ENCODE measurements at places on chromosomes 12 and 14.

GRCh38 chr12:87939182-87939581 lies 90.0 kb downstream of the C12orf50 start:
- no peak for DNase-seq

DNA sequence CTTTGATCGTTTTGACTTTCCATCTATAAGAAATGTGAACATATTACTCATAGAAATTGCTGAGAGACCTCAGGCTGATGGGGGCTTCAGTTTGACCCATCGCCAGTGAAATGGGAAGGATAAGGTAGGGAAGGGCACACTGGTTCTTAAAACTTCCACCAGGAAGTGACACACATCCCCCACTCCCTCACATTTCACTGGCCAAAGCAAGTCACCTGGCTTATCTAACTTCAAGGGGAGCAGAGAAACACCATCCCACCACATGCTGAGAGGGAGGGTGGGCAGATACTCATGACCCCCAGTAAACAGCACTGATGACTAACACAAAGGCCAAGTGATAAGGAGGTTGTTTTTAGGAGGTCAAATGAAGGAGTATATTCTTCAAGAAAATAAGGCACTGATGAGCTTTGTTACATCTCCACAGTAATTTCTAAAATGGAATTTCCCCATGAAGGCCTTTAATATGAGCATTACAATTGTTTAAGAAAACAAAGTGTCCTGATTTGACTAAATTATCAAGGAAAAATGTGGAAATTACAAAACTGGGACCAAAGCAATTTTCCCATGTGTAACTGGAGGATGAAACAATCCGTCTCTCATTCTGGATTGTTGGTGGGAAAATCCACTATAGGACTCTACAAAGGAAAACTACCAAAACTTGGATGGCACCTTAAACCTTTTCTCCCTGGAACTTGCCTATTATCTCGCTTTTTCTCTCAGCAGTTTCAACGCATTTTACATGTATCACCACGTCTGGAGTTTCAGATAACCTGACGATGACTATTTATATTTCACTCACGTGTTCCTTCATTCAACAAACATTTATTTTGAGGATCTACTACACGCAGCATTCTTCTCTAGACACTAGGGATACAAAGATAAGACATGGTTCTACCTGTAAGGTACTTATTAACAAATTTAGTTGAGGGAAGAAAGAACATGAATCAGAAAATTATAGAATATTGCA lies 91.8 kb upstream of the EEA1 start:
- no peak for DNase-seq

- no peak for DNase-seq
Measured at GRCh38 chr12:101941306-101942249, 64.2 kb downstream of the DRAM1 start.

- DNase-seq: no peak
Measured at GRCh38 chr14:99780690-99781089, 12.5 kb upstream of the EML1 start.

GRCh38 chr14:36394593-36394992 lies 74.2 kb upstream of the MBIP start:
- DNase-seq: peak; percentile 90

DNA sequence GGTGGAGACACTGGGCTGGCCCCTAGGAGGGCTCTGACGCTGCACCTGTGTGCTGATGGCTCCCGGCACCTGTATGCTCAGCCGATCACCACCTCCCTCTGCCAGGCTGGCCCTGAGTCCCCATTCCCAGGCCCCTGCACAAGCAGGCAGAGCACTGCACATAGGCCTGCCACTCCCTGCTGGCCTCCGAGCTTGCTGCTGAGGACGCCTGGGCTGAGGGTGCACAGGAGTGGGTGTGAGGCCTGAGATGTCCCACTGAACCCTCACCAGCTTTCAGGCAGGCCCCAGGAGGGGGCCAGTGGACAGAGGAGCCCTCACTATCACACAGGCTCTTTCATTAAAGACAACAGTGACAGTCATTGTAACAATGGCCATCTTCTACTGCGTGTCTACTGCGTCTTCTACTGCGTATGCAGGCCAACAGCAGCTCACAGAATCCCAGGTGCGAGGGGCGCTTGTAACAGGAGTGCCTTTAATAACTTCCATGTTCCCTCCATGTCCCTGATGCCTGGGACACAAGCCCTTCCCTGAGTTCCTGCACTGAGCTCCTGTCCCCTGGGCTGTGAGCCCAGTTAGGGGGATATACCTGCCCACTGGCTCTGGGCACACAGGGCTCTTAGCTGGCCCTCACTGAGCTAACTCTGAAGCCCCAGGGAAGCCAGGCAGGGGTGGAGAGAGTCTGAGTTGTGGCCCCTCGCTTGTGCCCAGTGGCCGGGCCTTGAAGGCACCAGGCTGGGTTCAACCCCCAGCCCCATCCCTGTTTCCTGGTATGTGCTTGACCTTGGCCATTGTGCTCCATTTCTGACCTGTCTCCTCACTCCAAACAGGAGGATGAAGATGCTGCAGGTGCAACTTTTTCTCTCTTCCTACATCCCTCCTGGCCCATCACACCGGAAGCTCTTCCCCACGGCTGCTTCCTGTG lies 71.3 kb downstream of the PRIMA1 start:
- DNase-seq: no peak

GRCh38 chr12:3809357-3810015 lies 56.6 kb upstream of the CRACR2A start:
- no peak for DNase-seq

DNA sequence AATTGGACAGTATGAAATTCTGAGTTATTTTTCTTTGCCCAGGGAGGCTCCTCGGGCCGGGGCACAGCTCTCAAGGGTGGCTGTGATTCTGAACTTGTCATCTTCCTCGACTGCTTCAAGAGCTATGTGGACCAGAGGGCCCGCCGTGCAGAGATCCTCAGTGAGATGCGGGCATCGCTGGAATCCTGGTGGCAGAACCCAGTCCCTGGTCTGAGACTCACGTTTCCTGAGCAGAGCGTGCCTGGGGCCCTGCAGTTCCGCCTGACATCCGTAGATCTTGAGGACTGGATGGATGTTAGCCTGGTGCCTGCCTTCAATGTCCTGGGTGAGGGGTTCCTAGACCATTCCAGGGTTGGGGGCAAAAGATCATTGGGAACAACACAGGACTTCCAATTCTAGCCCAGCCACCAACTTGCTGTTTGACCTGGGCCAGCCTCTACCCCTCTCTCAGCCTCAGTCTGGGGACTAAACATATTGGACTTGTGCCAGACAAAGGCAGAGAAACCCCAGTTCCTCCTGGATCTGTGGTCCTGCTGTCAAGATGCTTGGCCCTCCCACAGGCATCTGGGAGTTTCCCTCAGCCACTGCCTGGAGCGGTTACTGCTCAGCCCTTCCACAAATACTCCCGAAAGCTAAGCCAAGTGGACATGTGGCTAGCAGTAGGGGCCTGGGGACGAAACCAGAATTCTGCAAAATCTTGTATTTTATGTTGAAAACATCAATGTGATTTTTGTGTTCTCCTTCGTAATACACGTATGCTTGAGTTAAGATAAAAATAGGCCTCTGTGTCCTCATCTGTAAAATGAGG lies 3.5 kb downstream of the OAS3 start:
- DNase-seq: no peak

DNA sequence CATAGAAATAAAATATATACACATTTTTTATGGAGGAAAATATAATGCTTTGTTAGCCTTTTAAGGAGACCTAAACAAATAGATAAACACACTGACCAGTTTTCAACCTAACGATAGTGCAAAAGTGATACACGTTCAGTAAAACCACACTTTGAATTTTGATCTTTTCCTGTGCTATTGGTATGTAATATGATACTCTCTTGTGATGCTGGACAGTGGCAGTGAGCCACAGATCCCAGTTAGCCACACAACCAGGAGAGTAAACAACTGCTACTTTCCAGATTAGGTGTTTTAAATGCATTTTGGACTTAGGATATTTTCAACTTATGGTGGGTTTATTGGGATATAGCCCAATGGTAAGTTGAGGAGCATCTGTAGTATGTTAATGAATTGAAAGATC lies 243.1 kb downstream of the ERC1 start:
- DNase-seq: peak; percentile 26

Measured in NCI-H69 (cell line).